MG63 (cell line): ENCODE measurements at places on chromosomes 12 and 14. TPM values are rescaled to one million over a fixed set of nuclear protein-coding genes. Genes with fewer than 3 reads are reported as not detected.

The KRT3 gene
- total RNA-seq, result not detected in 2 replicates

DNA sequence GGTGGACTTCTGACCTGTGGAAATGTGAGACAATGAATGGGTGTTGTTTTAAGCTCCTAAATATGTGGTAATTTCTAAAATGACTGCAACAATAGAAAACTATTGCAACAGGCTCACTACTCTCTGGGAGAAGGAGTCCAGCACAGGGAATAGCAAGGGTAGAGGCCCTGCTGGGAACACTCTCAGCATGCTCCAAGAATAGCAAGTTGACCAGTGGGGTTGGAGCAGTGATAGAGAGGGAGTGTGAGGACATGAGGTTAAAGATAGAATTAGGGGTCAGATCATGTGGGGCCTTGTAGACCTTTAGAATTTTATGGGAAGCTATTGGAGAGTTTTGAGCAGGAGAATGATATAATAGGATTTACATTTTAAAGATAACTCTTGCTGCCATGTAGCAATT is 346.7 kb upstream of the CCDC196 start:
- no peak for DNase-seq

DNA sequence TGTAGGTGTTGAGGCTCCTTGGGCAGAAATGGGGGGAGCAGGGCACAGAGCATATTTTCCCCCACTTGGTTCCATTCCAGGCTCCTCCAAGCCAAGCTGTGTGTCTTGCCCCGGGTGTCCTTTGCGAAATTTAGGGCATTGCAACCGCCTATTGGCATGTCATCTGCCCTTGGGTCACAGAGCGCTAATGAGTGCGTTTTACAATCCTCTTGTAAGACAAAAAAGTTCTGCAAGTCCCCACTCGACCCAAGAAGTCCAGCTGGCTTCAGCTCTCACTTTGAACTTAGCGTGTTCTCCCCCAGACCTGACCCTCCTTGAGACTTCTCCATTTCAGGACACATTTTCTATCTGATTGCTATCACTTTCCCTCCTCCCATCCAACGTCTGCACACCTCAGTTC is 6.1 kb upstream of the LRTM2 start:
- DNase-seq, result no peak

- peak; percentile 34 for DNase-seq
Observed at GRCh38 chr14:24013654-24014514, 25.2 kb downstream of the DHRS4L2 start.

The SLC7A8 gene
- 0.13 and 8.4 TPM in 2 replicates for total RNA-seq

The NUAK1 gene
- total RNA-seq, result 1.9 and 4.9 TPM in 2 replicates

GRCh38 chr14:87044807-87045206 is 948.2 kb downstream of the GALC start:
- no peak for DNase-seq

DNA sequence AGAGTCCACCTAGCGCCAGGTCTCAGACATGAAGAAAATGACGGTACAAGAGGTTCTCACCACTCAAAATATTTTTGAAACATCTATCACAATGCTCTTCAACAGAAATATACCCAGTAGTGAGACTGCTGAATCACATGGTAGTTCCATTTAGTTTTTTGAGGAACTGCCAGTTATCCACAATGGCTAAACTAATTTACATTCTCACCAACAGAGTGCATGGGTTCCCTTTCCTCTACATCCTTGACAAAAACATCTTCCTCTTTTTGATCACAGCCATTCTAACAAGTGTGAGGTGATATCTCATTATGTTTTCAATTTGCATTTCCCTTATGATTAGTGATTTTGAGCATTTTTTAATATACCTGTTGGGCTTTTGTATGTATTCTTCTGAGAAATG is 5.7 kb upstream of the GPR65 start:
- DNase-seq, result no peak

DNA sequence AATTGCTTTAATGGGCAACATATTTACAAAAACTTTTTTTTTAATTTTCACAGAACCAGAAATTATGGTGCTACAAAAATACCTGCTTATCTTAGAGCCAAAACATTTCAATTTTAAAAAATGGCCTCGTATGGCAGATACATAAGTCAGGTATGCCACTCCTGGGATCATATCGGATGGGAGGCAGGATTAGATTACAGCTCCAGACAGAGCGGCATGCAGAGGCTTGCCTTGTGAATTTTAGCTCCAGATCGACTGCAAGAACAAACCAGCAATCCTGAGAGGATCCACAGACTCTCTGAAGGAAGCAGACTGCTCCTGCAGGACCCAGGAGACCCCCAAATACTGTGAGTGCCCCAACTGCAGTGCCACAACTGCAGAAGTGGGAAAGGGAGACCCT is 169.3 kb upstream of the AMIGO2 start:
- DNase-seq, result no peak
